H4 (cell line): ENCODE measurements at places on chromosomes 7 and 10. TPM values are rescaled to one million over a fixed set of nuclear protein-coding genes. Genes with fewer than 3 reads are reported as not detected.
A peak's percentile ranks its signal among the peaks of the same experiment; 100 is the strongest.

- DNase-seq, result no peak
These were observed 27.7 kb upstream of the AMPH start for GRCh38 chr7:38658921-38659320.

DNA sequence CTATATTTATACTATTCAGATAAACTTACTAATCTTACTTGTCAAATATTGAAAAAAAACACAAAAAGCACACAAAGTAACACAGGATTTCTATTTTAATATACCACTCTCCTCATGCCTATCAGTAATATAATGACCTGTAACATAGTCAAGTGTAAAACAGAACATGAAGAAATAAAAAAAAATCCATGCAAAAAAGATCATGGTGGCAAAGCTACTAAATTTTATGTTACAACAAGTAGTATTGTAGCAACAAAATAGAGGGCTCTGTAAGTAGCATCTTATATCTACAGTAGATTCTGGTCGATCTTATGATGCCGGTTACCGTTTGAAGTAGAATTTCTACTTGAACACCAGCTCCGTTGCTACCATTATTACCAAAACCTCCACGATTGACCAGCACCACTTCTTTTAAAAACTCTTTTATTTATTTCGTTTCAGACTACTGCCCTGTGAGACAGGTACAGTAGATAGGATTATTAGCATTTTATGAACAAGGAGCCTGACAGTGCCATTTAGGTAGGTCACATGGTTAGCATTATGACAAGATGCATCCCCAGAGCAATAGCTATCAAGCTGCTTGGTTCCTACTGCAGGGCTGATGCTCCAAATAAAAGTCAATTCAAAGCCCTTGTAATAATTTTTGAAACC lies 2.1 kb downstream of the CPED1 start:
- DNase-seq, result no peak

- no peak for DNase-seq
These were observed 4.6 kb downstream of the POLM start for GRCh38 chr7:44077681-44078091.

GRCh38 chr10:48322017-48322416 lies 15.5 kb downstream of the MAPK8 start:
- DNase-seq, result no peak

DNA sequence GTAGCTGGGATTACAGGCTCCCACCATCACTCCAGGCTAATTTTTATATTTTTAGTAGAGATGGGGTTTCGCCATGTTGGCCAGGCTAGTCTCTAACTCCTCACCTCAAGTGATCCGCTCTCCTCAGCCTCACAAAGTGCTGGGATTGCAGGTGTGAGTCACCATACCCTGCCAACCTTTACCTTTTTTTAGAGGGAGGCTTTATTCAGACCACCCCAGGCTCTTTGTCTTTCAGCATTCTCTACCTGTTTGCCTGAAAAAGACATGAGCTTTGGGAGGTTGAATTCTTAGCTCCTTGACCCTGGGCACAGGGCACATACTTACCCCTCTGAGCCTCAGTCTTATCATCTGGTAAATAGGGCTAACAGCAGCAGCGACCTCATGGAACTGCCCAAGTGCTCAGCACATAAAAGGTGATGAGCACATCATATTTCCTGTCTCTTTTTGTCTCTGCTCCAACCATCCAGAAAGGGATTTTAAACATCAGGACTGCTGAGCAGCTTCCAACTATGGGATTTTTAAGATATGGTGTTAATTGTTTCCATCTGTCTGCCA lies 17.0 kb downstream of the FRMPD2 start:
- DNase-seq, result no peak

GRCh38 chr10:126268013-126268920 lies 120.0 kb downstream of the ADAM12 start:
- DNase-seq, result no peak

GRCh38 chr7:149475121-149476045 lies 14.5 kb upstream of the ZNF777 start:
- no peak for DNase-seq

DNA sequence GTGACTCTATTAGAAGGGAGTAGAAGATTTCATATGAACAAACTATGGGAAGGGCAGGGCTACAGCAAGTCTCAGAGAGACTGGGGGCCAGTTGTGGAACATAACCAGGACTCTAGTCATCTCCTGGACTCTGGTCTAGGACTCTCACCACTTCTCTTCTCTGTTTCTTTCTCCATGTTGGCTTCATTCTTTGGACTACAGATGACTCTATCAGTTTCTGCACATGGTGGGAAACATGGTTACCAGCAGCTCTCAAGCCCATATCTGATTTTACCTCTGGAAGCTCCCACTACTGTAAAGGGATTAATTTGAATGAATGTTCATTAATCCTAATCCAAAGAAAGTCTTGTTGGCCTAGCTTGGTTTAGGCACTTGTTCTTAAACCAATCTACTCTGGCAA lies 84.7 kb downstream of the LRGUK start:
- DNase-seq, result no peak

DNA sequence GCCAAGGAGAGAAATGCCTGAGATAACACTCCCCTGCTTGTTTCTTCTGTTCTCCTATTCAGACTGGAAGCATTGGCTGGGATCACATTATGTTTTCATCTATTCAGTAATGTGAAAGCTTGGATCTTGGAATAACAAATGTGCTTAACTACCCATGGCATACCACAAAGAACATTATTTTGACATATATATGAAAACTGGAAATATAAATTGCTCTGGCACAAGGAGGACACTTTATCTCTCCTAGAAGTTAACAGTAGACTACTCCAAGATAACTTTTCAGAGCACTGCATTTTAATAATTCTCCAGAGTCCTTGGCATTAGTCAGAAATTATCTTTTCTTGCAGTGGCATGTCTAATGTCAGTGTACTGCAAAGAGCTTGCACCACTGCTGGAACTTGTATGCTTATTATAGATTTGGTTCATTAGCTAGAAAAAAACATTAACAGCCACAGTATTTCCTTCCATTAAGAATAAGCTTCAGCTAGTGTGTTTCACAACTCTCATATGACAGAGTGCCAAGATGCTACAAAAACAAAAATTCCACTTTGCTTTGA lies 169.3 kb upstream of the LRRN3 start:
- no peak for DNase-seq

- DNase-seq, result no peak
These were observed 90.5 kb downstream of the PLXNA4 start for GRCh38 chr7:132485600-132486273.

DNA sequence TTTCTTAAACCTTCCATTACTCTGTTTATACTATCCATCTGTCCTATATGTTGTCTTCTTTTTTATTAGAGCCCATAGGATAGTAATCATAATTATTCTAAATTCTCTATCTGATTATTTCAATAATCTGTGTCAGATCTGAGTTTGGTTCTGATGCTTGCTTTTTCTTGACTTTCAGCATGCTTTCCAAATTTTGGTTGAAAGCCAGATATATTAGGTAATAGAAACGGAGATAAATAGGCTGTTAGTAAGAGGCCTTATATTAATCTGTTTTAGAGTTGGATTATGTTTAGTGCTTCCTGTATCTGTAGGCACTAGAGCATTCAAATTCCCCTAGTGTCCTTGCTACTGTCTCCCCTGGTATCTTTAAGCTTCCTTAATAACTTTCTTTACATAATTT lies 939.9 kb upstream of the GHITM start:
- DNase-seq, result no peak

GRCh38 chr10:43892062-43892770 lies 243.5 kb upstream of the ZNF32 start:
- peak; percentile 51 for DNase-seq

- DNase-seq, result no peak
These were observed 67.0 kb downstream of the MAP3K8 start for GRCh38 chr10:30500963-30501504.

DNA sequence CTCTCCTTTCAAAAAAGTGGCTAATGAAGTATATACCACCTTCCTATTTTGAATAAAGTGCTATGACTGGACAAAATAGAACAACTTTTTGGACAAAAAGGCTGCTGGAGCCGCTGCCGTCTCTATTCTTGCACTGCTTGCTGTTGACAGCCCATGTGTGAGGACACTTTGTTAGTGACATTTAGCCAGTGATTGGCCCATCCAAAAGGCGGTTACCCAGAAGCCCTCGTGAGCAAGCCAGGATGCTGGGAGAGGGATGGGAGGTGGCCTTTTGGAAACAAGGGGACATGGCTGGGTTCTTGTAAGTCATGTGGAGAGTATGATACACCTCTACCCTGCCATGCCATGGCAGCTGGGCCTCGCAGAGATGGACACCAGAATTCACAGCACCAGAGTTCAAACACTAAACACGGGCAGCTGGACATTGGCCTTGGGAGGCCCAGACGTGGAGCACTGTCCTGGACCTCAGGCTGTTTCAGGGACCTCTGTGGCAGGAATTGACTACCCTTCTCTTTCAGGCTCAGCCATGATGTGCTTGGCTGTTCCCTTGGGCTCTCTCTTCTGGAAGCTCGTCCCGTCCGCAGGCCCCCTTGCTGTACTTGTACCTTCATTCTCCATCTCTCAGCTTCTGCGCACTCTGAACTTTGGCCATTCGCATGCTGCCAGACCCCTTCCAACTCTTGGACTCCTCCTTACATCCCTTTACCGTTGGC lies 118.3 kb downstream of the TCF7L2 start:
- no peak for DNase-seq

DNA sequence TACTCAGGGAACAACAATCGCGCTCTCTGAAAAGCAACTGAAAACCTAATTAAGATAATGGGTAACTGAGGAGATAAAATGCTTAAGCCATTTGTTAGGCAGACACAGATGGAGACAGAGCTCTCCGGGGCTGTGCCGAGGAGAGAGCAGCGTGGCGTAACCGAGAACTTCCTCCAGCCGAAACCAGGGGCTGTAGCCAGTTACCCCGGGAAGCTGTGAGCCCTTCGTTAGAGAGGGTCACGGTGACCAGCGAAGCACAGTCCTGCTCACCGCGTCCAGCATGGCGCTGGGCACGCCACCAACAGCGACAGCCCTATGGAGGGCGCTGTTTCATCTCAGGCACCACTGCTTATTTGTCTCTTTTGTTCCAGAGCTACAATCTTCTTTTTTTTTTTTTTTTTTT lies 16.1 kb downstream of the PAPOLB start:
- no peak for DNase-seq

DNA sequence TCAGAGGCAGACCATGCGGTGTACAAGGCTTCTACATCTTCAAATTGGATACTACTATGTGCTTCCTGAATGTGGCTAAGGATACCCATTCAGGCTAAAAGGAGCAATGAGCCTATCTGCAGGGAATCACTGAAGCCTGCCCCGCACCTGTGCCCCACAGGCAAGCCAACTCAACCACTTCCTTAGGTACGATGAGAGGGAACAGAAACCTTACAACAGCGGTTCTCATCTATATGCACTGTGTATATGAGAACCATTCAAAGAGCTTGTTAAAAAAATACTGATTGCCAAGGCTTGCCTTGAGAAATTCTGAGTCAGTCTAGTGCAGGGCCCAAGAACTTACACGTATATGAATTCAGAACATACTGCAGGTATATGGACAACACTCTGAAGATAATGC lies 679.6 kb downstream of the PARD3 start:
- no peak for DNase-seq

DNA sequence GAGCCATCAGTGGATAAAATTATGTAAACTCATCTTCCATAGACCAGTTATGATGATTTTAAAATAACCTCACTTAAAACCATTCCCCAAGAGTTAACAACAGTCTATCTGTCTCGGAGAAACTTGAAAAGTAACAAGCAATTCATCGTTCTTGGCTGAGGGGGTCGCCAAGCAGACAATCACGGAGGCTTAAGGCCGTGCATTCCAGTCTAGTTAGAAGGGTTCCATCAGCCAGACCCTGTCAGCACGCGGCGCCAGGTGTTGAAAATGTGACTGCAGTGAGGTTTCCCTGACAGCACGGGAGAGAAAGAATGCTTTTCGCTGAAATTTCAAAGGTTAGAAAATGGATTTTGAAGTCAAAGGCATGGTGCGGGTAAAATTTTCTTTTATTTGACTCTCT lies 1025.0 kb upstream of the CELF2 start:
- DNase-seq, result no peak

GRCh38 chr7:76304888-76305375 lies 2.5 kb downstream of the HSPB1 start:
- no peak for DNase-seq

WIPF3 gene
- total RNA-seq, result not detected in 2 replicates

PTPRZ1 gene
- total RNA-seq, result 0.02 and 0.39 TPM in 2 replicates

NEUROG3 gene
- 0.14 TPM in 1 of 2 replicates, not detected in the other for total RNA-seq

GNAT3 gene
- 0.08 TPM in 1 of 2 replicates, not detected in the other for total RNA-seq

CLDN3 gene
- not detected in 2 replicates for total RNA-seq
